ENCODE measurements at places on chromosomes 1 and 21. TPM values are rescaled to one million over a fixed set of nuclear protein-coding genes. Genes with fewer than 3 reads are reported as not detected.

DNA sequence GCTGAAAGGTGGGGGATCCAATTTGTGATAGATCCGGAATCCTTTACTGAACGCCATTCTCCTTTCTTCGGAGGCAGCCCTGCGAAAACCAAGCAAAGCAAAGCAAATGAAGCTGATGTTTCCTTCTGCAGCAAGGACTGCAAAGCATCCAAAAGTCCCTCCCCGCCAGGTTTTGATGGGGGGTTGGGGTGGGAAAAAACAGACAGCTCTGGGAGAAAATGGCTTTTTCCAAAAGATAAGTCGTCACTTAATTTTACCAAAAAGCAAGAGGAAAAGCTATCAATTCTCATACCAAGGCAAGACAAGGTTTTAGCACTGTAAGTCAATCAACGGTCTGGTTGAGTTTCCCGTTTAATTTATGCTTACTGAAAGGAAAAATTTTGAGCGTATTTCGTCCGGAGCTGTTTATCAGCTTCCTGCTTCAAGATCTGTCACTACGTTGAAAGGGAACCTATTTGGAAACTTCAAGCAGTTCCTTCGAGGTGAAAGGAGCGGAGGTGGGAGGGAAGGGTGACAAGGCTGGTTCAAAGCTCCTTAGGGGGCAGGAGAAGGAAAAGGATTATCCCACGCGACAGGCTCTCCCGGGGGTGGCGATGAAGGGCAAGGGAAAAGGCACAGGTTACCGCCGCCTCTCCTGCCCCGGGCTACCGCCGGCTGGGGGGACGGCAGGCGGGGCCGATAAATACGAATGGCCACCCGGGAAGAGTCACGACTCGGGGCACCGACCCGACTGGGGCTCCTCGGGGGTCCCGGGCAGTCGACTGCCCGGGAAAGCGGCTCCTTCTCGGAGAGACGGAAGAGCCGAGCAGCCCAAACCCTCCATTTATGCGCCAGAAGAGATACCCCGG lies 750 bp downstream of the SYNJ1 start:
- DNase-seq = peak; percentile 28

DNA sequence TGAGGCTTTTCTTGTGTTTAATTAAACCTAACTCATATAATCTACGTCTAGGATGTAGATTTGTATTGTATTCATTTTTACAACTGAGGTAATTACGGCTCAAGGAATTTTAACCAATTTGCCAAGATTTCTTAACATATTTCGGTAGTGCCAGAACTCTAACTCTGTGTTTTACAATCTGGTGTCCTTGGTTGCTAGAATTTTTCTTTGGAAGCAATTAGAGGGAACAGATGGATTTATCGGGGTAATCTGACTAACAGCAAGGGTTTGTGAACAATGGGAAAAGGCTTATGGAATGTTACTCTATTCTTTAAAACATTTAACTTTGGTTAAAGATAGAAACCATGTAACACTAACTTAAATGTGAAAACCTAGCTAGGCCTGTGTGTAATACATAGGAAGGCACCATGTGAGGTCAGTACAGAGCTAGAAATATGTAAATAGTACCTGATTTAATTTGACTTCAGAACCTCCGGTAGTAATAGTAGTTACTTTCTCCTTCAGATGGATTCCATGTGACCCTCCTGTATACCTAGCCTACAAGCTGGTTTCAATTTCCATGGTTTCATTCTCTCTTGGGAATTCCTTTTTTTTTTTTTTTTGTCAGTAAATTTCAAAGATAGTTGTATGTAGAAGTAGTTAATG lies 1.2 kb downstream of the MTF2 start:
- no peak for DNase-seq

DNA sequence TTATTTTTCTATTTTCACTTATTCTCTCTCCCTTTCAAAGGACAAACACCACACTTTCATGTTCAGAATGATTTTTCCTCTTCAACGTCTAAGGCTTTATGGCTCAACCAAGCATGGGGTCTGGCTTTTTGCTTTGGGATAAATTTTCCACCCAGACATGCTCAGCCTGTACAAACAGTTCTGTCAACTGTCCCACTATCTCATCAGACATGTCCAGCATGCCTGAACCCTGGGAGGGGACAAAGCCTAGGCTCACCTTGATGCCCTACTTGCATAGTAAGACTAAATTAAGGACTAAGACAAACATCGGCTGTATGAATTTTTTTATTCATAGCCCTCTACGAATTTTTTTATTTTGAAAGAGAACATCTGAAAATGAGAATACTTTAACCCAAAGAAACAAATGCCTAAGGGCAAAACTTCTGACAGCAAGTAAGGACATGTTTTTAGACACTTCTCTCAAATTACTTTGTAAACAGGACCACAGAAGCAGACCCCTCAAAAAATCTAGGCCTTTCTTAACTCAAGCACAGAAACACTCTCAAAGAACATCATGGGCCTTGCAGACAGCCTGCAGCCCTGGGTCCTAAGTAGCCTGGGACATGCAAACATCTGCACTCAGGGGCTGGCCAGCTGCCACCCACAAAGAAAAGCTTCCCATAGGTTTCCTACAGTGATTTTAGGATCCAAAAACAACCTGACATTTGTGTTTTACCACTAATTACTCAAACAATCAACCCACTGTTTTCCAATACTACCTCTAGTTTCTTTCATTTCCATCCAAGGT lies 72.3 kb upstream of the PALMD start:
- no peak for DNase-seq

DNA sequence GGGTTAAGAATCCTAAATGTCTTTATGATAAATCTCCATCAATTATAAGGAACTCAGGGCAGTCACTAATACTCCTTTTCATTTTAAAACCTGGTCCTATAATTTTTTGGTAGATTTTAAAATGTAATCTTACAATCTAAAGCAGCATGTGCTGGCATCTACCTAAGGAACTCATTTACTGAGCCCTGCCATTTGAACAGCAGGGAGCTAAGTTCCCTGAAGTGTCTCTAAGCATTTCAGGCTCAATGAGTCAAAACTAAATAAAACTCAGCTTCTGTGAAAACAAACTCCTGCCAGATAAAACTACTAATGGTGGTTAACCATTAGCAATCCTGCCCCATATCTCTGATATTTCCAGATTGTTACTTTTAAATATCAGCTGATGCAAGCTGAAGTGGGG lies 1371.8 kb upstream of the PRMT6 start:
- no peak for DNase-seq

DNA sequence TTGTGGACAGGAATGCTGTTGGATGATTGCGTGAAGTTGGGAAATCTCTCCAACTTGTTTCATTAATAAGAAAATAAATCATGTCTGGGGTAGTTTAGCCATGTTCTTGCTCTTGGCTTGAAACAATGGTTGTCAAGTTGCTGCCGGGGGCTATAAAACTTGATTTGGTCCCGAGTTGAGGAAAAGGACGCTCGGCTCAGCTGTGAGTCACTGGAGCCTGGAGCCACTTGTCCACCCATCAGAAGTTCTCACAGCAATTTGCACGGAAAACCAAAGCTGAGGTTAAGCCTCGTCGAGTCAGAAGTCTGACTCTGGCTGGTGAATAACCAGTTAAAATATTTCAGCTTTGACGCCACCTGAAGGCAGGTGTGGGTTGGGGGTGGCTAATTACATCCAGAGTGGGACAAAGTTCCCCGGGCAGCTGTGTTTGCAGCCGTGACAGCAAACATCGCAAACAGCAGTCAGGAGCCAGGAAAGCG lies 19.7 kb upstream of the RIPK4 start:
- no peak for DNase-seq

GRCh38 chr1:63821091-63822005 lies 47.5 kb downstream of the ROR1 start:
- DNase-seq = no peak

GRCh38 chr1:150931773-150932172 lies 5.6 kb downstream of the SETDB1 start:
- DNase-seq = no peak

Gene SLAMF7
- 12.7 TPM for total RNA-seq

Gene PFDN2
- total RNA-seq = 40.2 TPM

Gene CD53
- 28.2 TPM for total RNA-seq

Gene BCL2L15
- 197 TPM for total RNA-seq

Gene RORC
- total RNA-seq = 29.5 TPM

Measured in mucosa of descending colon (tissue), 3 donors.